H4 (cell line): ENCODE measurements at places on chromosomes 1 and 21. TPM values are rescaled to one million over a fixed set of nuclear protein-coding genes. Genes with fewer than 3 reads are reported as not detected.

DNA sequence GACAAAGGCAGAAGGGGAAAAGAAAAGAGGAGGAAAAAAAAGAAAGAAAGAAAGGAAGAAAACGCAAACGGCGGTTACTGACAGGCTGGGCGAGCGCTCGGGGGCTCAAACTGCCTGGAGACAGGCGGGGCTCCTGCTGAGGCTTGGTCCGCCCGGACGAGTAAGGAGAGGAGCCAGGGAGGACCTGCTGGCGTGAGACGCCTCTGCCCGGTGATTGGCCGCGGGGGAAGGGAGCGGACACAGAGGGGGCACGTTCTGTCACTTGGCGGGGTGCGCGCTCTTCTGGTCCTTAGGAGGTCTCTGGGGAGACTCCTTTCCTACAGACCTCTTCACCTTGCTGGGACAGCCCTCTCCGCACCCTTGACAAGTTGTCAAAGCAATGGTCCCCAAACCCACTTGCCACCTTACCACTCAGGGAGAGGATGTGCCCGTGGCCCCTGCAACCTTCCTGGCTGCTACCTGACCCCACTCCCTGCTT, 791 bp upstream of the PIK3R3 start:
- no peak for DNase-seq

DNA sequence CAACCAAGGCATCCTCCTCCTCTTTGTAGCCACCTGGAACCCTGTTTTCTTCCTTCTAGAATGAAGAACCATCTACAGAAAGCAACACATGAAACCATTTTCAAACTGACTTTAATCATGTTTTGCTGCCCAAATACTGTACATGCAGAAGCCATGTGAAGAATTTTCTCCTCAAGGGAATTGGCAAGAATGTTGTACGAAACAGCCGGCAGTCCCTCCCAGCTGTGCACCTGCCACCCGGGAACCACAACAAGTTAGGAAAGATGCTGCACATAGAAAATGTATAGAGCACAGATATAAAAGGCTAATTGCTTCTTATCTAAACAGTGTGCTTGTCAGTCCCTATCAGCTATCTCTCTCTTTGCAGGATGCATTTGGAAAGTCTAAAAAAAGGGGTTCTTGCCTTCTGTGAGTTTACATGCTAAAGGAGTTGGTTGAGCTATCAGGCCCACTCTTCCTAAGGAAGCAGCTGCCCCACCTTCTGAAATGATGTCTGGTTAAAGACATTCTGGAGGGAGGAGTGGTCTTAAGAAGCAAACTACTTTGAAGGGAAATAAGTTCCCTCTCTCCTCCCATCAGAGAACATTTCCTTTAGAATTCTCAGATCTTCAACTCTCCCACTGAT, 44.8 kb downstream of the RIMS3 start:
- no peak for DNase-seq

DNA sequence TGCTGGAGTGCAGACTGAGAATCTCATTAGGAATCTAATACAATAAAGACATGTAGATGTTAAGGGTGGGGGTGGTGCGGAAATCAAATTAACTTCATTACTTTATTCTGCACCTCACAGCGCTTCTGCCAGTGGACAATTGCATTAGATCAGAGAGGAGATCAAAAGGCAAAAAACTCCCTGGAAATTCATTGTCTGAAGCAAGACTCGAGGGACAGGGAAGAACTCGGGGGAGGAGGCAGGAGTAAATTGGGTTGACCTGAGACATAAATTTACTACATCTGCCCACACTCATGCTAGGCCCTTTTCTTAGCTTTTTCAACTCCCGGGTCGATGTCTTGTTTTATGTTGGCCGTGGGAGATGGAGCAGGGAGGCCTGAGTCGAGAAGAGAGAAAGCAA, 315.4 kb downstream of the SPATA17 start:
- DNase-seq, result no peak

GRCh38 chr1:191913260-191913977, 244.8 kb upstream of the RGS18 start:
- DNase-seq, result no peak

- DNase-seq, result no peak
These were observed 44.9 kb downstream of the BCAR3 start for GRCh38 chr1:93636712-93637111.

DNA sequence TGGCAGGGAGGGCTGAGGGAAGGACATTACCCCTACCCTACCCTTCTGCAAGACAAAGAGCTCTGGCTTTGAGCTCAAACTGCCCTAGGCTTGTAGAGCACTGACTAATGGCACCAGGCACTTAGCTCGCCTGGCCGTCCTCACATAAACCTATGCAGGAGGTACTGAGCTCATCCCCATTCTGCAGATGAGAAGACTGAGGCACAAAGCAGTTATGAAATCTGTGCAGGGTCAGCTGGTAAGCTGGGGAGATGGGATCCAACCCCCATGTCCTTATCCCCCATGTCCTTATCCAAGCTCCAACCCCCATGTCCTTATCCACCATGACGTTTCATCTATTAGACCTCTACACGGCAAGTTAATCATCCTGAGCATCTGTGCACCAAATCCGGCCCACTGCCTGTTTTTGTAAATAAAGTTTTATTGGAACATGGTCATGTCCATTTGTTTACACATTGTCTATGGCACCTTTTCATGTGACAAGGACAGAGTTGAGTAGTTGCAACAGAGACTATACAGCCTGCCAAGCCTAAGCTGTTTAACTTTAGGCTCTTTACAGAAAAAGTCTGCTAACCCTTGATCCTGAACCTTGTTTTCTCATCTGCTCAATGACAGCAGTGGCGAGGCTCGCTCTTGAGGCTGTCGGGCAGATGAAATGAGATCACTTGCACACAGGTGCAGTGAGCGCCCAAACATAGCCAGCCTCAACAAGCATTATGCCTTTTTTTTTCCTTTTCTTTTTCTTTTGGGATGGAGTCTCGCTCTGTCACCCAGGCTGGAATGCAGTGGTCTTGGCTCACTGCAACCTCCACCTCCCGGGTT, 86.8 kb downstream of the FBXO2 start:
- no peak for DNase-seq

DNA sequence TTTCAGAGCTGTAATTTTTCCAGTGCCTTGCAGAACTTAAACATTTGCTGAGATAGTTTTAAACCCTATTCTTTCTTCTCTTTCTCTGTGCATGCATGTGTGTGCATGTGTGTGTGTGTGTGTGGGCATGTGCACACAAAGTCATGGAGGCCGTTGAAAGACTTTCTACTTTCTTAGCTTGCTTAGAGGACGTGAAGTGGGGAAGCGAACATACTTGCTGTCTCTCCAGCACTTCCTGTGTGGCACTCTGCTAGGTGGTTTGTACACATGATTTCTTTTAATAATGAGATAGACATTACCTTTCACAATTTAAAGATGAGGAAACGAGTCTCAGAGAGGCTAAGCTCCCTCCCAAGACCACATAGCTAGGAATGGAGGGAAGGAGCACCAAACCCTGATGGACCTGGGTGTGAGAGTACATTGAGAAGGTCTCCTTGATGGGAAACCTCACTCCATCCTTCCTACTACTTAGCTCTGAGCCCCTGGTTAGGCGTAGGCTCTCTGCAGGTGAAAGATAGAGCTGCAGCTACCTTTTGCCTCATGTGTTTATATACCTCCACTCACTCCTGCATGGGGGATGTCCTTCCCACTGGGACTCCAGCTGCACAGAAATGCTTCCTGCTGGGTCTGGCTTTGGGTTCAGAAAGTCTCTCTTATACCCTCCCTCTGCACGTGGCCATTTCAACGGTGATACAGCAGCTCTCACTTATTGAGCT, 101.9 kb upstream of the USP24 start:
- DNase-seq, result no peak

GRCh38 chr1:151898519-151898991, 10.8 kb downstream of the THEM4 start:
- no peak for DNase-seq

DNA sequence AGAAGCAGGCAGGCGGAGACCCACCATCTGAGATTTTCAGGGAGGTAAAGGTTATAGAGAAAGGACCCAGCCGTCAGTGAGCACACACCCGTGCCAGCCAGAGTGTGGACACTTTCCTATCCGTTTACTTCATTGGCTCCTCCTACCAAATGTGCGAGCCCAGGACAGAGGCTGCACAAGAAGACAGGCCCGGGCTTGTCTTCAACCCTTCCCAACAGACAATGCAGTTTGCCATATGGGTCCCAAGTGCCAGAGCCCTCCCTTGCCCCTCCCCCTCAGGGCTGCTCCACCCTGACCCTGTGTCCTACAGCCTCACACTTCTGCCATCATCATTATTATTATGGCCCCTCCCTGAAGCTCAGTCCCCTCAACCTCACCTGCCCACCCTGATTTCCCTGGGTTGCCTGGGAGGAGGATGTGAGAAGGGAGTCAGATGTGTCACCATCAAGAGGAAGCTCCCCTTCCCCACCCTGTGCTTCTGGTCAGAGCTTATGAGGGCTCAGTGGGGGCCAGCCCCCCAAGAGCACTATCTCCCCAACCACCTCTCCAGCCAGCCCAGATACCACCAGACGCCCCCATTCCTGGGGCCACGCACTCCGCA, 9.4 kb downstream of the LAPTM5 start:
- no peak for DNase-seq

- peak; percentile 56 for DNase-seq
These were observed 43.4 kb upstream of the RHOU start for GRCh38 chr1:228691926-228692325.

GRCh38 chr1:109298666-109299557, 7.9 kb downstream of the MYBPHL start:
- peak; percentile 69 for DNase-seq

CCDC181 gene
- 1.1 and 1.7 TPM in 2 replicates for total RNA-seq

RNASEL gene
- total RNA-seq, result 12.2 and 12.6 TPM in 2 replicates

IFNLR1 gene
- total RNA-seq, result 0.21 and 0.90 TPM in 2 replicates

SRM gene
- 28.1 and 30.4 TPM in 2 replicates for total RNA-seq

PEX11B gene
- 24.4 and 37.4 TPM in 2 replicates for total RNA-seq

GPR52 gene
- not detected in 2 replicates for total RNA-seq

EXO5 gene
- total RNA-seq, result 8.7 and 20.9 TPM in 2 replicates

C1orf185 gene
- not detected in 2 replicates for total RNA-seq
